ENCODE measurements at places on chromosomes 3 and 15.

- no peak for DNase-seq
Observed at GRCh38 chr3:156174229-156174847, 54.0 kb downstream of the KCNAB1 start.

- no peak for DNase-seq
Observed at GRCh38 chr3:40602778-40603385, 78.1 kb downstream of the ZNF621 start.

DNA sequence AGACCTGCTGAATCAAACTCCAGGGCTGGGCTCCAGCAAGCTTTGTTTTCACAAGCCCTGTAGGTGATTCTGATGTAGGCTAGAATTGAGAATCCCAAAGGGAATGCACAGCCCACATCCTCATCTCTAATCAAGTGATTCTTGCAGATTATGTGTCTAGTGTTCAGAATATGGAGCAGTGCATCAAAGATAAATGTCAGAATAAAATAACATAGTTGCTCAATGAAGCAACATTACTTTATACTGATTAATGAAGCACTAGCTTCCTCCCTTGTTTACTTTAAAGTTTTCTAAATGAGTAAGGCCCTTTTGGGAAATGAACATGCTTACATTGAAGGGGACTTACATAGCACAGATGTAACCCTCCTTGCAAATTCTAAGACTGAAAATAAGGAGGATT is 39.2 kb downstream of the NUP210 start:
- no peak for DNase-seq

DNA sequence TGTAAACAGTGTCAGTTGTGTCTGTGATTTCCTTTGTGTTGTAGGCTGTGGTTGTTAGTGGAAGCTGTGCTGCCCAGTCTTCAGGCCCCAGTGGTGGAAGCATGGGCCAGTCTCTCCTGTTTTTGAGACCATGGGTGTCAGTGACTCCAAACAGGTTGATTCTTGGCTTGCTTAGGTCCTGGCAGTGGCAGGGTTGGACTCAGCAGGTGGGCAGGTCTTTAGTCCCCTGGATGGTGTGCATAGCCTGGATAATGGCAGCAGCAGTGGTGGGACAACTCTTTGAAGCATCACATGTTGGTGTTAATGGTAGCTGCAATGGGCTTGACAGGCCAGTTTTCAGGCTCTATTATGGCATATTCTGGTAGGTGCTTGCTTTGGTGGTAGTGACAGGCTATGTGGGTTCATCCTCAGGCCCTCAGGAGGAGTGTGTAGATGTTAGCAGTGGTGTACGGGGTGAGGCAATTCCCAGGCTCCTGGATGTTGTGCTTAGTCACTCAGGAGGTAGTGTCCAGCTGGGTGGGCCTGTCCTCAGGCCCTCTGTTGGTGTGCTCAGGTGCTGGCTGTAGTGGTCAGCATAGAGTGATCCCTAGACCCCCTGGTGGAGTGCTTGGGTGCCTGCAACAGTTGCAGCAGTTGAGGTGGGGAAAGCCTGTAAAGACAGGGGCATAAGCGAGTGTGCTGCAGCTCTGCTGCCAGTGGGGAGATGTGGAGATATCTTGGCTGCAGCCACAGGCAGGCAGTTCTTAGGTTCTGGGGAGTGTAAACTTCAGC is 596.7 kb downstream of the PDCD6IP start:
- no peak for DNase-seq

DNA sequence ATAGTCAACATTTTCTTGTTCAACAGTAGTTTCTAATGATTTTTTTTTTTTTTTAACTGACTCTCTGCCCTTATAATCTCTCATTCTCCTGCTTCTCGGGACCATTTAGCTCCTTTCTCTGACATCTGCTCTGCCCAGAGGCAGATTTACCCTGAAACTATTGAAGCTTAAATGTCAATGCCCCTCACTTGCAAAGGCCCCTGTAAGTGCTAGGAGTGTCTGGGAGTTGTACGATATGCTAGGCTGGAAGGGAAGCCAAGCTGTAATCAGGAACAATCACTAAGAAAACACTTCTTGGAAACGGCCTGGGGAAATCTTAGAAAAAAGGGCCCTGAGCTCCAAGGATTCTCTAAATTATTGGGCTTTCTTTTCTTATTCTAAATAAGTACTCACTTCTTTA is 5.8 kb upstream of the PLOD2 start:
- DNase-seq = no peak

DNA sequence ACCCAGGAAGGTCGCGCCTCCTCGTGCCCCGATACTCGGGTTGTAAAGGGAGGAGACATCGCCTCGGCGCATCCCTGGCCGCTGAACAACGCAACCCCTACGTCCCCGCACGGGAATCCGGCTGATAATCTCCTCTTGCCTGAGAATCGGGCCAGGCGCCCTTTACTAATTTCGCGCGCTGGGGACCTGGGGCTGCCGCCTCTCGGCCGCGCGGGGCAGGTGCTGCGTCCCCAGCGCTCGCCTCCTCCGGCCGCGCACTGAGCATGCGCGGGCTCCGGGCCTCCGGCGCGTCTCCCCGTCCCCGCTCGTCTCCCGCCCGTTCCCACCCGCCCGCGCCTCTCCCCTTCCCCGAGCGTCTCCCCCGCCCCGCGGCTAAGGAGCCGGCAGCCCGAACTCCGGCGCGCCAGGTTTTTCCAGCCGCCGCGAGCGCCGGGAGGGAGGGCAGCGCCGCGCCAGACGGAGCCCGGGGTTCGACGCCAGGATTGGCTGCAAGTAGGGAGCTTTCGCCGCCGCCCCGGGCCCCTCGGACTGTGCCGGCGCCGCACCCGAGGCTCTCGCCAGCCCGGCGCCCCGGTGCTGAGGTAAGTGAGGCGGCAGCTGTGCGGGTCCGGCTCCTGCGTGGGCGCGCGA is at the start of gene CNTN4:
CNTN4 (plus strand) TSS at position 469 of the 630 bp plus-strand sequence.
- peak; percentile 18 for DNase-seq

GRCh38 chr3:52527039-52527731 is 6.5 kb downstream of the NT5DC2 start:
- DNase-seq = no peak

GRCh38 chr3:138400651-138401070 is 33.8 kb upstream of the ESYT3 start:
- no peak for DNase-seq

GRCh38 chr15:61327019-61327631 is 98.0 kb upstream of the RORA start:
- no peak for DNase-seq

DNA sequence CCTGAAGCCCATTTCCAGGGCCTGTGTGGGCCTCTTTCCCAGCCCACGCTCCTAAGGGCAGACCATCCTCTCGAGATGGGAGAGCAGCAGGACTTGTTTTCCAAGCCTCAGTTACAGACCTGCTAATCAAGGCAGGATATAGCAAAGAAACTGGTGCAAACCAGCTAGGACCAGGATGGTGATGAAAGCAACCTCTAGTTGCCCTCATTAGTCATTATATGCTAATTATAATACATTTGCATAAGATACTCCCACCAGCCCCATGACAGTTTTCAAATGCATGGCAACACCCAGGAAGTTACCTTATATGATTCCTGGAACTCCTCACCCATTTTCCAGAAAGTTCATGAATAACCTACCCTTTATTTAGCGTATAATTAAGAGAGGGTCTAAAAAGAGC is 34.4 kb upstream of the TRH start:
- DNase-seq = no peak

GRCh38 chr3:34207806-34208205 is 409.4 kb downstream of the PDCD6IP start:
- DNase-seq = no peak

- DNase-seq = no peak
Observed at GRCh38 chr3:128390867-128391266, 75.8 kb downstream of the DNAJB8 start.

DNA sequence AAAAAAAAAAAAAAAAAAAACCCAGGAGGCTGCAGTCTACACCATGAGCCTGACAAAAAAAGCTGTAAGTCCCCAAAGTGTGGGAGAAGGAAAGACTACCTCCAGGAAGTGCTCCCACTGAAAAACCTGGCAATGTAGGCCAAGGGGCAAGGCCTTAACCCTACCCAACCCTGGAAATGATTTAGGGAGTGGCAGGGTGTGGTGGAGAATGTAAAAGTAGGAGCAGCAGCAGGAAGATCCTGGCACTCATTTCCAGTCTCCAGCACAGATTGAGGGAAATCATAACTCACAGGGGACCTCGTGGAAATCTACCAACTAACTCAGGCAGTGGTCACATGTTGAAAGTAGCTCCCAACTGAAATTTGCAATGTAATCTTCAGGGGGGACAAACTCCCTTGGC is 839.5 kb downstream of the EPHA3 start:
- DNase-seq = no peak

- no peak for DNase-seq
Observed at GRCh38 chr3:94115482-94115881, 52.6 kb downstream of the NSUN3 start.

- DNase-seq = no peak
Observed at GRCh38 chr15:51244423-51244869, 94.0 kb downstream of the CYP19A1 start.

DNA sequence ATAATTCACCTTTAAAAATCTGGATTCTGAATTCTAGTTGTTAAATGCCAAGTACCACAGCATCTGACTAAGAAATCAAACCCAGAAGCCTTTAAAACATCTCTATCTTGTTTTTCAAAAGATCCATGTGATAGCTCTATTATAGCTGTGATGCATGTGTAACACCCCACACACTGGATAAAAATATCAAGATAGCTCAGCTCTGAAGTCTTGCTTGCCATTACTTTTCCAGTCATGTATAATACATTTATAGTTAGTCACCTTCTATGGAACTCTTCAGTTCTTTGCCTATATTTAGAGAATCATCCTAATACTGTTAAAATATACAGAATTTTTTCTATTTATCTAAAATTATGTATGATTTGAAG is 11.6 kb downstream of the ARPP19 start:
- no peak for DNase-seq

GRCh38 chr3:69671082-69671952 is 67.9 kb upstream of the MITF start:
- peak; percentile 3 for DNase-seq

DNA sequence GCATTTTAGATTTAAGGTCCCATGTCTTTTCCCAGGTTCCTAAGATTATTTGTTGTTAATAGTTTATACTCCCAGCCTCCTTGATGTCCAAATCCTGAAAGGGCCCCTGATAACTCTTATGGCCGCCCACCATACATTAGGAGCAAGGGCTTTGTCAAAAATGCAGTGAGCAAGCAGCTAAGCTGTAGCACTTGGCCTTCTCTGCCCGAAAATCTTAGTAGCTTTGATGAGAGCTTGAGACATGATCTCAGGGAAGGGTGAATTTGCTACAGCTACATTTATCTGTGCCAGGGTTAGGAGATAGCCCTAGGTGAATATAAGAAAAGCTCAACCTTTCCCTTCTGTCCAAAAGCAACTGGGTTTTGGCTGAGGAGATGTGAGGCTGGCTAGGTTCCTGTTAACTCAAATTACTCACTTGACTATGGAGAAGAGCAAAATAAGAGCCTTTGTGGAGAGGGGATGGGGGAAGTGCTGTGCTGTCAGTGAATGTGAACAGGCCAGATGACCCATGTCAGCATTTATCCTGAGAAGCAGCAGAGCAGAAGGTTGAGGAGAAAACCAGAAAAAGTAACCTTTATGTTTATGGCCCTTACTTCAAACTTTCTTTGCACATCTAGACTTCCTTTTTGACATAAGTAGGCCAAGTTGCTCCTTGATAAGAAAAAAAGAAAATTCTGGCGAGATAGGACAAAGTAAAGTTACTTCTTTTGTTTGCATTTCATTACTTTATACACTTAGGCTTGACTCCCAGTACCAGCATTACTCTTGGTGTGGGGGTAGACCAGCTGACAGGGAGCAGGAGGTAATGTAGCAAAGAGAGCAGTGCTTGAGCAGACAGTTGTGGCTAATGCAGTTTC is 21.1 kb downstream of the MAPK6 start:
- no peak for DNase-seq

- no peak for DNase-seq
Observed at GRCh38 chr3:177978946-177979345, 557.3 kb upstream of the KCNMB2 start.

- DNase-seq = no peak
Observed at GRCh38 chr3:113714702-113715101, 18.3 kb upstream of the USF3 start.

GRCh38 chr3:40329071-40329470 is 19.6 kb downstream of the EIF1B start:
- no peak for DNase-seq

DNA sequence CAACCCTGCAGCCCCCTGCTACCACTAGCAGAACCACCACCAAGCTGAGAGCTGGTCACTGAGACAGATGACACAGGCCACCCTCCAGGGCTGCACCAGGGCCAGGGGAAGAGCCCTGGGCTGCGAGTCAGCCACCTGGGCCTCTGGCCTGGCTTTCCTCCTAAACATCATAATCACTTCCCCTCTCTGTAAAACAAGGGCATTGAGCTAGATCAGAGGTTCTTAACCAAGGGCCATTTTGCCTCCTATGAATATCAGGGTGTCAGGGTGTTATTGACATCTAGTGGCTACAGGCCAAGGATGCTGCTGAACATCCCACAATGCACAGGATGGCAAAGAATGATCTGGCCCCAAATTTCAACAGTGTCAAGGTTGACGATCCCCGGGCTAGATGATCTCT is 25.2 kb downstream of the TLE3 start:
- DNase-seq = no peak

DNA sequence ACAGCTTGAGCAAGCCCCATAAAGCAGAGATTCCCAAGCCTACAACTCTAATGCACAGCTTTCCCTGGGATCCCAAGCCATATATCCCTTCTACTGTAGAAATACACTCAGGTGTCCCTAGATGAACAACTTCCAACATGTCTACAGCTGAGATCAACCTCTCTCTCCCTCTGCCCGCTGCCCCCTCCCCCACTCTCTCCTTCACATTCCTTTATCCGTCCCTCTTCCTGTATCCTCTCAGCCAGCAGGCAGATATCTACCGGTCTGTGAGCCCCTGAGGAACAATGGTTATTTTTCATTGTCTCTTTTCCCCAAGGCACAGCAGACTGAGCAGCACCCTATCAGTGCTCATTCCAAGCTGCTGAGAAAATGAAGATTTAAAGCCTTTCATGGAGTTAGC is 138.6 kb downstream of the SUCLG2 start:
- no peak for DNase-seq

DNA sequence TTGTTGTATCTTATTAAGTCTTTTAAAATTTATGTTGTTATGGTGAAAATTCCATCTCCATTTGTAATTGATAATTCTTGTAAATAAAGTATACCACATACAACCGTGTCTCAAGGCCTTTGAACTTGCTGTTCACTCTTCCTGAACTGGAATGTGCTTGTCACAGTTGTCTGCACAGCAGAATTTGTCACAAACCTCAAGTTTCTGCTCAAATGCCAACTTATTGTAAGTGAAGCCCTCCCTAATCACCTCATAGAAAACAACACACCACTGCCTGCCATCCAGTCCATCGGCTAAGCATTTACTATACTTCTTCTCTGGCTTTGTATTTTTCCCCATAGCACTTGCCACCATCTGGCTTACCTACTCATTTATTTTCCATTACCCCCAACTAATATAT is 192.3 kb downstream of the THRB start:
- DNase-seq = no peak

DNA sequence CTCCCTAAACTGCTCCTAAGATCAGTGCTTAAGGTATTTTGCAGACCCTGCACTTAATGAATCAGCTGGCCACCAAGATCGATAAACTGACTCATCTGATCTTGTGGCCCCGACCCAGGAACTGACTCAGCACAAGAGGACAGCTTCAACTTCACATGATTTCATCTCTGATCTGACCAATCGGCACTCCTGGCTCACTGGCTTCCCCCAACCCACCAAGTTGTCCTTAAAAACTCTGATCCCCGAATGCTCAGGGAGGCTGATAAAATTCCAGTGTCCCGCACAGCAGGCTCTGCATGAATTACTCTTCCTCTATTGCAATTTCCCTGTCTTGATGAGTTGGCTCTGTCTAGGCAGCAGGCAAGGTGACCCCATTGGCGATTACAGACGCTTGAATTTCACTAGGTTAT is 13.5 kb downstream of the HTR3E start:
- no peak for DNase-seq

- DNase-seq = no peak
Observed at GRCh38 chr15:99735868-99736267, 2.6 kb upstream of the LYSMD4 start.
